ENCODE measurements at places on chromosomes 6 and 20.

GRCh38 chr20:12482661-12483060 is 526.1 kb upstream of the SPTLC3 start:
- no peak for DNase-seq

DNA sequence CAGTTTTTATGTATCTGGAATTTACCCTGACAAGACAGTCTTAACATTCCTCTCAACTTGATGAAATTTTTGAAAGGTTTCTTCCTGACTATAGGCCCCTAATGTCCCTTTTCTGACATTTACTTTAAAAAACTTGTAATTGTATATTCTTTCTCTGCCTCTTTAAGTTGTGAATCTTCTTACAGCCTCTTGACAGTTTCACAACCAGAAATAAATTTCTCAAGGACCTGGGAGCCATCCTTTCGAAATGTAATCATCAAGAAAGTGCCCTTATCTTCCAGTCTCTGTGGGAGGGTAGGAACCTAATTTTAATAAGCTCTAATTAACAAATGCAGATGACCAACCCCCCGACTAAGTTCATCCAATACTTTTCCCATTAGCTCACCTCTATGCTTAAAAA is 403.6 kb upstream of the GJE1 start:
- no peak for DNase-seq

DNA sequence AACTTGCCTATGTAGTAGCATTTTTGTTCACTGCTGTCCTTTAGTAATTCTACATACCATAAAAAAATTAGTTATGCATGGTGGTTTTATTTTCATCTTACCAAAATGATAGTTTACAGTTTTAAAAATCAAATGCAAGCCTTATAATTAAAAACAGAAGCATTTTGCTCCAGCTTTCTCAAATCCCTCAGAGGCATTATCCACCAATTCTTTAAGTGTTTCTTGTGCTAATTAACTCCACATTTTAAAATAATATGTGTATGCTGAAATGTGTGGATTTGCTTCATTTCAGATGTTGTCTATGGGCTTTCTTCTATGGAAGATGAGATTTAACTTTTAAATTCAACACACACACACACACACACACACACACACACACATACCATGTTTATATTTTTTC is 49.3 kb downstream of the PCSK2 start:
- DNase-seq: no peak

DNA sequence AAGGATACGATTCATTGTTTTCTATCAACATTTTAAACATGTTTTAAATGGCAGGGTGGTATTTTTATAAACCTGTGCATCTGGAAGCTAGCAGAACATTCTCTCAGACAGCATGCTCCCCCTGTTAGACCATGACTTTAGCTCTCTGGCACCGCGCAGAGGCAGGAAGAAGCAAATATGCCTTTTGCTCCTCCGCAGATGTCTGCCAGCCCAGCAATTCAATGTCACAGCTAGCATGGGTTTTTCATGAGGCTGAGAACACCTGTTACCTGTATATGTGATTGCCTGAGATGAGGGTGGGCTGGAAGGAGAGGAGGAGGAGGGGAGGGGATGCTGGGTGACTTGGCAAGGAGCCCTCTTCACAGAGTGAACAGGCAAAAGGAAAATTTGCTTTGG is 6.7 kb downstream of the MTCH1 start:
- DNase-seq: no peak
